ENCODE measurements at places on chromosomes 4 and X.
A peak's percentile ranks its signal among the peaks of the same experiment; 100 is the strongest.

GRCh38 chr4:9933956-9934355 lies 87.3 kb downstream of the SLC2A9 start:
- DNase-seq = peak; percentile 26

DNA sequence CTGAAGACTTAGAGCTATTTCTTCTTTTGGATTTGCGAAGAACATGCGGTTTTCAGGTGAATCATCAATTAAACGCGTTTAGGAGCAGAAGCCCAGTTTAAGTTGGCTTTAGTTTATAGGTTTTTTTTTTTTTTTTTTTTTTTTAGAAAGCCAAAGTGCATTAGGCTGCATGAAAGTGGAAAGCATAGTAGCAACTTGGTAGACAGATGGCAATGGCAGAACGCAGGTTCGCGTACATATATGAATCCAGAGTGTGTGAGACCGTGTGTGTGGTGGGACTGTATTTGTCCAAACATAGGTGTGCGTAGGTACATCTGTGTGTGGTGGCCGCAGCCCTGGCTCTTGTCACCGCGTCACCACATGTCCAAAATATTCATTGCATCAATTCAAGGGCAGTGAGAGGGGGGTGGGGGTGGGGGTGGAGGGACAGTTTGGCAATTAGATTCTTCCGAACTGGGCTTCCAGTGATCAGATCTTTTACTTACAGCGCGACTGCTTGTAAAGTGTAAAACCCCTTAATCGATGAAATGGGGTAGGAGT lies 901 bp downstream of the JADE1 start:
- no peak for DNase-seq

DNA sequence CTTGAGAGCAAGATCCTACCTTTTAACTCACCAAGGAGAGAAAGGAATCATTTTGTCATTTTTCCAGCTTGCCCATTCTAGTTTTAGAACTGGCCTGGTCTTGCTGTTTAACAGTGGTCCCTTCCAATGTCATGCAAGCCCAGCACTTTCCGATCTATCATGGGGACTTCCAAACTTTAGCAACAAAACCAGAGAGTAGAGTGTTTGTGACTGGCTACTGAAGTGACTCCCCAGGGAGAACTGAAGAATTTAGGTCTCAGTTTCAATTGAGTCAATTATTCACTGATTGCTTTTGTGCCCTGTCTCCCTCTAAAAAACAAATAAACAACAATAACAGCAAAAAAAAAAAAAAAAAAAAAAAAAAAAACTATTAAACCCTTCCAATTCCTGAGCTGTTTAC lies 108.3 kb downstream of the LHFPL1 start:
- DNase-seq = no peak

DNA sequence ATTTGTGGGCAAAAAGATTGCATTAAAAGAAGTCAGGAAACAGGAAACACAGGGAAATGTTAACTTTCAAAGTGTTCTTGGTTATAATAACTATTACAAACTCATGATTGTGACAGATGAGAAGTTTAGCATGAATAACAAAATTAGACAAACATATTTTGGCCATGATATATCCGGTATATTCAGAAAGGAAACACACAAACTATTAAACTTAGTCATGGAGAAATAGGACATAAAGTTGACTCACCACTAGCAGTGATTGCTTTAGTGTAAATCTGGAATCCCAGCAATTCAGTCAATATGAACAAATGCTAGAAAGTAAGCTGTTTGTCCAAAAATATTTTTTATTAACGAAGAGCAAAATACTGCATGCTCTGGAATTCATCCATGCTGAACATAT lies 1299.9 kb downstream of the C4orf33 start:
- DNase-seq = no peak

DNA sequence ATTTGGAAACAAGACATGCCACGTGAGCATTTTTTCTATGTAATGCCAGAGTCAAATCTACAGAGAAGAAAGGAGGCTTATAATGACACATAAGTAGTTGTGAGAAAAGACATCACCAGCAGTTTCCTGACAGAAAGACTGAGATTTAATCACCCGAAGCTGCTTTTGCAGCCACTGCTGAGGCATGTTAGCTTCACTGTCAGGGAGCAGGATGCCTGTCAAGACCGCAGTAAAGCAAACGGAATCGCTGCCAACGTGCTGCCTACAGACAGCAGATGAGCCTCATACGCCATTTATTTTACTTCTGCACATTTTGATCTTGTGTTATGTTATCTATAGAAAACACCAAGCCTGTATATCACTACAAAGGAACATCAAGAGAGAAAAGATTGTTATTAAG lies 68.7 kb upstream of the NDST3 start:
- no peak for DNase-seq

DNA sequence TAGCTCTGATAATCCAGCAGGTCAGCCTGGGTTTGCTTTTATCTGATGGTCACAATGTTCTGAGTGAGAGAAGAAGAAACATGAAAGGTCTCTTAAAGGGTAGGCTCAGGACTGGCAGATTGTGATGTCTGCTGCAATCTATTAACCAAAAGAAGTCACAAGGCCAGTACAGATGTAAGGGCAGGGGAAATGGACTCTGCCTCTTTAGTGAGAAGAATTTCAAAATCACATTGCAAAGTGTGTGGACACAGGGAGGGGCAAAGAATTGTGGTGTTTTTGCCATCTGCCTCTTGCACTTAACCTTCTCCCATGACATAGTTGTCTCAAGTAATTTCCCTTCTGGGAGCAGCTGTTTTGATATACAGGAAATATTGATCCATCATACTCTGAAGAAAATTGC lies 40.9 kb downstream of the IL1RAPL1 start:
- no peak for DNase-seq

DNA sequence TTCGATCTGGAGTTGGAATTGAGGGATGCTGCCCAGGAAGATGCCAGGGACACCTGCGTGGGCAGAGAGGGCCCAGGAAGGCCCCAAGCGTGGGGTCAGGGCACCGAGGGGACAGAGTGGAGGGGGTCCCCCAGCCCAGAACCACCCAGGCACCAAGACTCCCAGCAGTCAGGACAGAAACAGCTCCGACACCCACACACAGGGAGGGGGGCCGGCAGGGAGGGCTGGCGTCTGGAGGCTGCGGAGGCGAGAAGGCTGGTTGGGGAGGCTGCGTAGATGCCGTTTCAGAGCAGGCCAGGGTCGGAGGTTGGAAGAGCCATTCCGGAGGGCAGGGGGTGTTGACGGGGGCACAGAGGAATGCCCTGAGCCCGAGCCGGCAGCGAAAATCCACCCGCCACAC lies 23.6 kb downstream of the ATP5ME start:
- no peak for DNase-seq

DNA sequence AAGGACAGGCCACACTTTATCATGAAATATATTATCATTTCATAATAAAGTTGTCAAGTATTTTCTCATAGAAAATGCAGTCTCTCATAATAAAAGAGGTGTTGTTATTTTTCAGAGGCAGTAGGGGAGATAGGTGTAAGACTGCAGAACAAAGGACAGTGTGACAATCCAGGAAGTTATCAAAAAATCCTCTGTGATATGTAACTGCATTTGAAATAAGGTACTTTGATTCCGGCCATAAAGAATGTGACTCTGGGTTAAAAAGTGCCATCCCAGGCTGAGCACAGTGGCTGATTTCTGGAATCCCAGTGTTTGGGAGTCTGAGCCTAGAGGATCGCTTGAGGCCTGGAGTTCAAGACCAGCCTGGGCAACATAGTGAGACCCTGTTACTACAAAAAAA lies 37.6 kb upstream of the TMPRSS11B start:
- DNase-seq = no peak

GRCh38 chrX:10634392-10635161 lies 14.2 kb upstream of the MID1 start:
- no peak for DNase-seq

DNA sequence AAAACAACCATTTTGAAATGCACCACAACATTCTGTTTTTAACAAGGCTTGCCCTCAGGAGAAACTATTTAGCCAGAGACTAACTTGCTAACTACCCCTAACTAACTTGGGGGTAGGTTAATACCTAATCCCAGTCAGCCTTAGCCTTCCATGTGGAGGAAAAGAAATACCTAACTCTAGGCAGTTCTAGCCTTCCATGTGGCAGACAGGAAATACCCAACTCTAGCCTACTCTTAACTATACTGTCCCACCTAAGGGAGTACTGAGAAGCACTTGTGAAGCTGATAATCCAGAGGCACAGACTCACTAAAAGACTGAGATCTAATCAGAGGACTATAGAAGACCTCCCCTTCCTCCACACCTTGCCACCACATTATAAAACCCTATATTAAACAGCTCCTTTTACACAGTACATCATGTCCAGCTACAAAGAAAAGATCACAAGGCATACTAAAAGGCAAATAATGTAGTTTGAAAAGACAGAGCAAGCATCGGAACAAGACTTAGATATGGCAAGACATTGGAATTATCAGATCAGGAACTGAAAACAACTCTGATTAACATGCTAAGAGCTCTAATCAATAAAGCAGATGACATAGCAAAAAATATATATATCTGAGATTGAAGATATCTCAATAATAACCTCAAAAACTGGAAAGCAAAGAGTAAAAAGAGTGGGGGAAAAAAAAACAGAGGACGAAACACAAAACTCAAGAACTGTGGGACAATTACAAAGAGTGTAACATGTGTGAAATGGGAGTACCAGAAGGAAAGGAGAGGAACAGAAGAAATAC lies 52.2 kb downstream of the FRYL start:
- DNase-seq = no peak

DNA sequence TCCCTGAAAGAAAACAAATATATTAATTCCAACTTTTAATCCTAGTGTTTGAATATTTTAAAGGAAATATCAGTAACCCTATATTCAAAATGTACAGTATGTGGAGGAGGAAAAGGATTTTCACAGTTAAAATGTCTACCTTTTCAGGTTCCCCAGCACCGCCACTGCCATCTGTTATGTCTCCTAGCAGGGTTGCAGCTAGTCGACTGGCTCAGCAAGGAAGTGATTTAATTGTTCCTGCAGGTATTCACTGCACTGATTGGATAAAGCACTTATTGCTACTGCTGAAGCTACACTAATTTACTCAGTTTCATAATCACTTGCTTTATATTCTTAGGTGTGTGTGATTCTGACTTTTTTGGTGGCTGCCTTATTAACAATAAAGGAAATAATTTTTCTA lies 65.5 kb upstream of the FHDC1 start:
- no peak for DNase-seq

DNA sequence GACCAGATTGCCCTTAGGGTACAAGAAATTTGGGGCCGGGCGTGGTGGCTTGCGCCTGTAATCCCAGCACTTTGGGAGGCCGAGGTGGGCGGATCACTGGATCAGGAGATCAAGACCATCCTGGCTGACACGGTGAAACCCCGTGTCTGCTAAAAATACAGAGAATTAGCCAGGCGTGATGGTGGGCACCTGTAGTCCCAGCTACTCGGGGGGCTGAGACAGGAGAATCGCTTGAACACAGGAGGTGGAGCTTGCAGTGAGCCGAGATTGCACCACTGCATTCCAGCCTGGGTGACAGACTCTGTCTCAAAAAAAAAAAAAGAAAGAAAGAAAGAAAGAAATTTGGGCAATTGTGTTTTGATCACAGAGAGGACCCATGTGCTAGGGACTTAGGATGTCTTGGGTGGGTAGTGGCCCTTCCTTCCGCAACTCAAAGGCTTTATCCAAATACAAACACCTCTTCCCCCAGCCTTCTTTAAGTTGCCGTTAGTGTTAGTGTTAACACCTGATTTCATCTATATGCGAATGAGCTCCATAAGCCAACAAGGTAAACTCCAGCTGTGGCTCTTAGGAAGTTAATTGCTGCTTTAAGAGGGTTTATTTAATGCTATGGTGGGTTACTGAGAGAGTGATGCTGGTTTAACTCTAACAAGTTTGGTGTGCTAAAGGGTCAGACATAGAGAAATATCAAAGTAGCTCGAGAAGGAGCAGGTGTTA lies 8.6 kb upstream of the CCDC110 start:
- no peak for DNase-seq

DNA sequence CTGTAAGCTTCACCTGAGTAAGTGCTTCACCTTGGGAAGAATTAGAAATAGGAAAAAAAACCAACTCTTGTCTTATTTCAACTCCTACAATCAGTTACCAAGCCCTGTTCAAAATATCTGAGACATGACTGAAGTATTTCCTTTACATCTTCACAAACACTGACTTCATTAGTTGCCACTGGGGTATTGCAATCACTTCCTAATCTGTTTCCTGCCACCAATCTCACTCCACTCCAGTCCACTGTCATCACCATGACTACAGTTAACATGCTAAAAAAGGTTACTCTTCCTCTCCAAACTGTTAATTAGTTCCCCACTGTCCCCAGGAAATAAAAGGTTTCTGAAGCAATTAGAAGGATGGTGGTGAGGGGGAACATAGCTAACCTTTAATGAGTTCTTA lies 3.3 kb upstream of the SUPT20HL1 start:
- DNase-seq = no peak

DNA sequence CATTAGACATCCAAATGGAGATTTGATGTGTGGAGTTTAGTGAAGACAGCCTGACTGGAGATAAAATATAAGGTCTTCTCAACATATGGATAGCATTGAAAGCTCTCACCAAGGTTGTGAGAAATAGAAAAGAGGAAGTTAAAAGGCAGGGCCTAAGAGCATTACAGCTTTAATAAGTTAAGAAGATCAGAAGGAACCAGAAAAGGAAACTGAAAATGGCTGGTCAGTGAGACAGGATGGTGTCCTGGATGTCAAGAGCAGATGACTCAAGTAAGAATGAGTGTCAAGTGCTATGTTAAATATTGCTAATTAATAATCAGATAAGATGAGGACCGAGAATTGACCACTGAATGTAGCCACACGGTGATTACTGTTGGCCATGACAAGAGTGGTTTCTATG lies 642.9 kb downstream of the STPG2 start:
- DNase-seq = no peak

DNA sequence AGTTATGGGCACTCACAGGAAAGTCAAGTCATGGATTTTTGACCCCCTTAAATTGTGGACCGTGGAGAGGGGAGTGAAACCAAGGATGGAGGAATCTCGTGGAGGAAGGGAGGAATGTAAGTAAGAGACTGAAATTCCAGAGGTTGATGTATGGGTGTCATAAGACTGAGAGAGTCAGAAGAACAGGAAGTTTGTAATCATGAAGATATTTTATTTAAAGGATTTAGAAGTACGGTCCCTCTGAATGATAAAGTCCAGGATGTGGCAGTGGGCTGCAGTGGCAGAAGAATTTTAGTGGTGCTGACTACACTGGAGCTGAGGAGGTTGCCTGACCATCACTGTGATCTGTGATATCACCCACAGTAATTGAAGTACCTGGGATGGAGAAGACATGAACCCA lies 57.8 kb downstream of the DCLK2 start:
- DNase-seq = no peak

GRCh38 chr4:88204882-88205281 lies 46.4 kb upstream of the ABCG2 start:
- no peak for DNase-seq
